Vein endothelial cell (primary cell): ENCODE measurements at places on chromosomes 16 and 17. TPM values are rescaled to one million over a fixed set of nuclear protein-coding genes. Genes with fewer than 3 reads are reported as not detected.

Gene RRAD
- under 0.01 and 0.19 TPM in 2 replicates for total RNA-seq

Gene MYOCD
- not detected in 2 replicates for total RNA-seq

Gene TNFRSF17
- not detected in 2 replicates for total RNA-seq

Gene CLDN9
- total RNA-seq: not detected in 2 replicates

Gene DNASE1
- 10.8 and 10.9 TPM in 2 replicates for total RNA-seq

Gene CCL8
- total RNA-seq: 0.38 TPM in 1 of 2 replicates, not detected in the other

Gene MYH2
- not detected in 2 replicates for total RNA-seq

Gene MEOX1
- total RNA-seq: under 0.01 TPM in 1 of 2 replicates, not detected in the other

Gene KRTAP1-1
- not detected in 2 replicates for total RNA-seq

Gene VPS35L
- 54.5 and 69.4 TPM in 2 replicates for total RNA-seq

Gene NEUROD2
- not detected in 2 replicates for total RNA-seq

Gene TBC1D3
- total RNA-seq: not detected in 2 replicates

Gene TGFB1I1
- 57.3 and 108 TPM in 2 replicates for total RNA-seq

Gene SHISA9
- under 0.01 TPM in 1 of 2 replicates, not detected in the other for total RNA-seq

Gene BANP
- total RNA-seq: 17.0 and 21.0 TPM in 2 replicates
